ENCODE measurements at places on chromosomes 16 and 17.

GRCh38 chr17:71703701-71704100, 417.1 kb upstream of the SOX9 start:
- no peak for DNase-seq

DNA sequence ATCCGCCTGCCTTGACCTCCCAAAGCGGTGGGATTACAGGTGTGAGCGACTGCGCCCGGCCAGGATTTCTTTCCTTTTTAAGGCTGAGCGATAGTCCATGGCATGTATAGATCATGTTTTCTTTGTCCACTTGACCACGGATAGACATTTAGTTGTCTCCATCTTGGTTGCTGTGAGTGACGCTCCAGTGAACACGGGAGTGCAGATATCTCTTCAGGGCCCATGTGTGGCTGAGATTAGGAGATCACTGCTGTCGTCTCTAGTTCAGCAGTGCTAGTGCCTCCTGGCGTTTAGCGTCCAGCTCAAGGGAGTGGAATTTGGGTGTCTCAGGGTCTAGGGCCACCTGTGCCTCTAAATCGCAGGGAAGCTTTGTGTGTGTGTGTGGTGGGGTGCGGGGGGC, 41.5 kb downstream of the ABCC1 start:
- no peak for DNase-seq

GRCh38 chr16:83627996-83628395, 179.8 kb upstream of the HSBP1 start:
- DNase-seq = no peak

DNA sequence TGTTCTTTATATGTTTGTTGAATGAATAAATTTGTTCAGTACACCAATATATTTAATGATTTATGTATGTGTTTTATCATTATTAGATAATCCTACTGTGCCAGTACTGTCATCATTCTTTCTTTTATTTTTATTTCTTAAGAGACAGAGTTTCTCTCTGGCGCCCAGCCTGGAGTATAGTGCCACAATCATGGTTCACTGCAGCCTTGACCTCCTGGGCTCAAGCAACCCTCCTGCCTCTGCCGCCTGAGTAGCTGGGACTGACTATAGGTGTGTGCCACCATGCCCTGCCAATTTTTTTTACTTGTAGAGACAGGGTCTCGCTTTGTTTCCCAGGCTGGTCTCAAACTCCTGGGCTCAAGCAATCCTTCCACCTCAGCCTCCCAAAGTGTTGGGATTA, 41.8 kb downstream of the PAFAH1B1 start:
- DNase-seq = no peak

GRCh38 chr16:63938661-63939060, 1183.2 kb downstream of the CDH11 start:
- no peak for DNase-seq

GRCh38 chr17:68792042-68792685, 163.0 kb downstream of the ABCA8 start:
- no peak for DNase-seq

GRCh38 chr16:16071631-16072244, 122.3 kb downstream of the ABCC1 start:
- no peak for DNase-seq

DNA sequence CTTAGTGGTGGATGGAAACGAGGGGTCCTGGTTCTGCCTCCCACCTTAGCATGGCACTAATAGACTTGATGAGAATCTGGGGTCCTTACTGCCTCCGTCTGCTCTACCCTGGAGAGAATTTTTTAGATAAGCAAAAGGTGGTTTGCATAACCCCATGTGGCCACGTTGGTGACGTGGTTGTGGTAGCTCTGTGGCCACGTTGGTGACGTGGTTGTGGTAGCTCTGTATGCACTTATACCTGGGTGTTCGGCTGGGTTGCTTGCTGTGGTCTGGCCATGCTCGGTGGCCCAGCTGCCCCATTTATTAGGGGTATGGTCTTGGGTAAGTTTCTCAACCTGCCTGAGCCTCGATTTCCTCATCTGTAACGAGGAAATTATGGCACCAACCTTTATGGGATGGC, 13.0 kb downstream of the SPIRE2 start:
- no peak for DNase-seq

- DNase-seq = no peak
These were observed 51.6 kb upstream of the CRISPLD2 start for GRCh38 chr16:84768061-84768807.

All from stimulated activated naive CD4-positive, alpha-beta T cell (primary cell).